ENCODE measurements at places on chromosomes 11 and 22.
A peak's percentile ranks its signal among the peaks of the same experiment; 100 is the strongest.

DNA sequence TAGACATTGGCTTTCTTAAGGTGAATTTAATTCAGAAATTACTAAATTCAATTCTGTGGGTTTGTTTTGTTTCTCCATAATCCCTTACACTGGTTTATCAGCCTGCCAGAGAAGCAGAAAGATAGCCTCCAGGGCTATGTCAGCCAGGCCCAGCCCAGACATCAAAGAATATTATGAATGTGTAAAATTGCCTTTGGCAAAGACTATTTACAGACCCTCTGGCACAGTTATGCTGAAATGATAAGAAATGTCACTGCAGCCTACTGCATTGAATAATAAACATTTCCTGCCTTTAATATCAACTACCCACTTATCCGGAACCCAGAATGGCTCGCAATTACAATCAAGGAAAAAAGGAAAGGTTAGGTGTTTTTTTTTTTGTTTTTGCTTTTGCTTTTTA lies 562.5 kb upstream of the LRRC4C start:
- no peak for DNase-seq

DNA sequence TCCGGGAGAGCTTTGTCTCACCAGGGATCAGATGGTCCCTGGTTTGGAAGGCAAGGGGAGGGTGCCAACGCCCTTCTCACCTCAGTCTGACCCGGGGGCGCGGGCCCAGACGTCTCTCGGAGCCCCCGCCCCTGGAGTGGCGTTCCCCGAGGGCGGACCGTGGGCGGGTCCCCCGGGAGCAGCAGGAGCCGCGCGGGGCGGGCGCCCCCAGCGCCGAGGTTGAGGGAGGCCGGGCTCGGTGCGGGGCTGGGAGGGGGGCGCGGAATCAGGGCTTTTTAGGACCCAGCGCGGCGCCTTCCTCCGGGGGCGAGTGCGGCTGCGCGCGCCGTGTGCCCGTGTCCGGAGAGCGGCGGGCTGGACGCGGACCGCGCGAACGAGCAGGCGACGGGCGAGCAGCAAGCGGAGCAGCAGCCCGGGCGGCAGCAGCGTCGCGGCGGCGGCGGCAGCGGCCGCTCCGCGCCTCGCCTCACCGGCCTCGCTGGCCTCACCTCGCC lies at the start of gene KCNC1:
Gene KCNC1, plus strand, starts transcription at position 364 of the 494 bp plus-strand sequence. CDS start 1,222 bp downstream, outside the sequence.
- DNase-seq, result peak; percentile 85

DNA sequence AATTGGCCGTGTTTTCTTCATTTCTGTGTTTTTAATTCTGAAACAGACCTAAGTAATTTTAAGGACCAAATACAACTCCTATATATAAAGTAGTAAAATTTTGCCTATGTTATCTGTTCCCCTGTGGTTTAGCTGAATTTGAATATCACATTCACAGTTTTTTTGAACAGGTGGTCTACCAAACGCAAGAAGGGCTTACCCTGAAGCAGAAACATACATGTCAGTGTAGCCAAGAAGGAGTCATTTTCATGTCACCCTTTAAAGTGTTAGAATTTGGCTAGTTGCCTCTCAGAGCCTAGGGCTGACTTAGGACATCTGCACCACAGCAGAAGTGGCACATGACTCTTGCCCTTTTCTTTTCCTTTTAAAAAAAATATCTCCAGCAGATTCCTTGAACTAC lies 34.3 kb downstream of the MYBPC3 start:
- DNase-seq, result no peak

- DNase-seq, result peak; percentile 15
Measured at GRCh38 chr11:87775036-87775435, 400.2 kb downstream of the RAB38 start.

All from NCI-H82 (cell line).